ENCODE measurements at places on chromosomes 2 and 18. TPM values are rescaled to one million over a fixed set of nuclear protein-coding genes. Genes with fewer than 3 reads are reported as not detected.

DNA sequence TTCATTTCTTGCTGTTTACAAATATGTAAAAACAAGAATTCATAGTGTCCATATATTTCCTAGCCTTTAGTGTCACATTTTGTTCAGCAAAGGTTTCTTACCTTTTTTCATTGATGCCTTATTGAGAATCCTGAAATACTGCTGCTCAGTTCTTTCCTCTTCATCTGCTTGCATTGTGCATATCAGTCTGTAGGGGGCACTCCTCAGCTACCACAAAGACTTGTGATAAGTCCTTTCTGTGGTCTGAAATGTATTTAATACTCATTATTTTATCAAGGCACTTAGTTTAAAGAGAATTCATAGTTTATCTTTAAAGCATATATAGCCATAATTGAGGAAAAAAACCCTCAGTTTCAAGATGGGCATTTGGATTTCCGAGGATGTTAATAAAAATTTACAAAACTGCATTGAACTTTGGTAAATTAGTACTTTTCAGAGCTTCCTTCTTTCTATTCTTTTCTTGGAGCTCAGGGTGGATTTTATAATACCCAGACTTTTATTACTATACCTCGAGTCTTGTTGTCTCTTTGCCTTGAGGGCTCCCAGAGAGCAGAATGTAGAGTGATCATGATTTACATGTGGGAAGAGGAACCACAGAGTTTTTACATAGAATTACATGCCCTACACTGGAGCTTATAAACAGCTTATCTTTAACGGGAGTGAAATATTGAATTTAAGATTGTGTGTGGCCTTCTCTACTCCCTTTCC, 570.1 kb downstream of the PLCL1 start:
- H3K4me3 ChIP-seq = no peak overlapping the region
- H3K27me3 ChIP-seq = no peaks in the 10 kb centered on the region
- no peak overlapping the region for H3K27ac ChIP-seq
- DNase-seq = no peak

- no peaks in the 10 kb centered on the region for H3K36me3 ChIP-seq
- DNase-seq = no peak
- no peaks in the 10 kb centered on the region for H3K27me3 ChIP-seq
- no peak overlapping the region for H3K4me3 ChIP-seq
- no peak overlapping the region for H3K27ac ChIP-seq
Measured at GRCh38 chr2:49490710-49491109, 336.4 kb upstream of the FSHR start.

DNA sequence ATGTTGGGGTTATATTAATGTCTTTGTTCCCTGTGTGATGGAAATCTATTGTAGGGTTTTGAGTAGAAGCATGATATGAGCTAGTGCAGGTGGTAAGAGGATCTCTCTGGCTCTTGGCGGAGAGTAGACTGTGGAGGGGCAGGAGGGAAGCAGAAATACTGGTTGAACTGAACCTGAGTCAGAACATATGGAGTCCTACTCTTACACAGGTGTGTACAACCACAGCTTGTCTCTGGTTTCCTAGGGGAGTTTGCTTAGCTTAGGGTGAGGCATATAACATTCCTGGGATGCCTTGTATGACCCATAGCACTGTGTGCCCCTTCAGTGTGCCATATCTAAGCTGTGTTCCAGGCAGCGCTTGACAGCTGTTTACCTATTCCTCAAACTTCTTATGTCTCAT, 97.3 kb upstream of the GCFC2 start:
- no peak overlapping the region for H3K27ac ChIP-seq
- no peaks in the 10 kb centered on the region for H3K27me3 ChIP-seq
- H3K36me3 ChIP-seq = no peaks in the 10 kb centered on the region
- no peak overlapping the region for H3K4me3 ChIP-seq
- DNase-seq = no peak

DNA sequence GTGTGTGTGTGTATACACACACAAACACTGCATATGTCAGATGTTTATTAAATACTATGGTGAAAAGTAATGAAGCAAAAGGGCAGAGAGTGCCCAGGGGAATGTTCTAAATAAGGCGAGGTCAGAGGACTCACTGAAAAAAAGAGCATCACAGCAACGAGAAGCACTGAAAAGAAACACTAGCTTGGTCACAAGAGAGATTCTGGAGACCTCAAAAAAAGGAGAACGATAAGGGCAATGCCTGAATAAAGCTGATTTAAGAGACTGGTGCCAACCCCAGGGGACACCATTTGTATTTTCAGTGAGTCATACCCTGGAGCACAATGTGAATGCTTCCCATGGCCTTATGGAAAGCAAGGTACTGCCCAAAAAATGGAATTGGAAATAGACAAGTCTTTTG, 14.5 kb downstream of the SLC40A1 start:
- H3K4me3 ChIP-seq = no peak overlapping the region
- H3K4me1 ChIP-seq = peaks cover 59% of the 10 kb centered on the region
- no peak for DNase-seq

The SPATA3 gene
- not detected for total RNA-seq

DNA sequence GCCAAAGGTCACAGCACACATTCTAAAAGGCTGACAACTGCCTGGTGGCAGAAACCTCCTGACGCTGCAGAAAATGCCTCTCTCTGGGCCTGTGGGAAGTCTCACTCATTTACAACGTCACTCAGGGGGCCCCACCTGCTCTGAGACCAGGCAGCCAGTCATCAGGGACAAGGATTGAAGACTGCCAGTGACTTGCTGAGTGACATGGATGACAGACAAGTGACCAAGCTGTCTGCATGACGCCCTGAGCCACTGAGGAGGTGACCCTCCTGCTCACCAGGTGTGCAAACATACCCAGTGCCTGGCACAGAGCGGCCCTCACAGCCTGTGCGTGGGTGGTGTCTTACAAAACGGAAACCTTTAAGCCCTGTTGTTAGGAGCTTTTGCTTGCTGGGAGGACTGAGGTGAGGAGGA, 392.4 kb downstream of the TNS1 start:
- no peak overlapping the region for H3K27ac ChIP-seq
- H3K4me1 ChIP-seq = peaks cover 14% of the 10 kb centered on the region
- no peaks in the 10 kb centered on the region for H3K36me3 ChIP-seq
- no peak overlapping the region for H3K4me3 ChIP-seq

GRCh38 chr2:54429054-54429453, 27.1 kb upstream of the SPTBN1 start:
- H3K36me3 ChIP-seq = no peaks in the 10 kb centered on the region
- peak overlapping the region; percentile 78 for H3K27ac ChIP-seq
- no peak overlapping the region for H3K4me3 ChIP-seq
- DNase-seq = no peak
- peaks cover 59% of the 10 kb centered on the region for H3K4me1 ChIP-seq

DNA sequence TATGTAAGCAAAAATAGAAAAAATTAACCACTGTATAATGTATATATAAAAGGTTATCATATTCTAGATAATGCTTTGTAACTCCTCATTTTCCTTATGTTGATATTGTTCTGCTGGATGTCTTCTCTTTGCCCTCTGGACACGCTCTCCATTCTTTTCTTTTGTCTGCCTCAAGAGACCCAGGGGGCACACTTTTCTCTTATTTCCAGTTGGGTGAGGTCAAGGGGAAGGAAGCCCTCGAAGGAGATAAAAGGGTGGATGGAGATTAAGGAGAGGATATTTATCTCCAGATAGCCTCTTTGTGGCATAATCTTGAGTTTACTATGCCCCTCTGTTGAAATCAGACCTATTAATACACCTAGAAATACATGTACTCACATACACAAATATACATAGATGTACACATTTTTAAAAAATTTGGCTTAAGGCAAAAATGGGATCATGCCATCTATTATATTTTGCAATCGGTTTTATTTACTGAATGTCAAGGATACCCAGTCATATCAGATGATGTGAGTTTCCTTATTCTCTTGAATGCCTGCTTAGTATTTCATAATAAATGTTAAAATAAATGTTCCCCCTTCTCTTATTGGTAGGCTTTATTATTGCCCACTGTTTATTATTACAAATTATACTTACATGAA, 65.3 kb downstream of the LCLAT1 start:
- no peaks in the 10 kb centered on the region for H3K27me3 ChIP-seq
- H3K36me3 ChIP-seq = no peaks in the 10 kb centered on the region
- no peak overlapping the region for H3K4me3 ChIP-seq
- H3K4me1 ChIP-seq = no peaks in the 10 kb centered on the region
- no peak for DNase-seq
